T-helper 9 cell (primary cell): ENCODE measurements at places on chromosomes 5 and 9.

GRCh38 chr5:176491101-176491502 lies 42.9 kb downstream of the FAF2 start:
- no peak for DNase-seq

DNA sequence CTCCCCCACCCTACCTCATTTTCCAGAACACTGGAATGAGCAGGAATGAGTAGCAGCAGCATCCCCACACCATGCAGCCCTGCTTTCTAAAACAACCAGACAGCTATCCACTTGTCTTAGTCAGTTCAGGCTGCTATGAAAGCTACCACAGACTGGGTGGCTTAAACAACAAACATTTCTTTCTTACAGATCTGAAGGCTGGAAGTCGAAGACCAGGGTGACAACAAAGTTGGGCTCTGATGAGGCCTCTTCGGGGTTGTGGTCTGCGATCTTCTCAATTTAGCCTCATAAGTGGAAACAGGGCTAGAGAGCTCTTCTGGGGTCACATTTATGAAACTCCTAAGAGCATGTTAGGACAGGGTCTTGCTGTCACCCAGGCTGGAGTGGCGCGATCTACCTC lies 38.9 kb downstream of the LPAR1 start:
- DNase-seq = no peak

GRCh38 chr5:53339962-53340540 lies 140.4 kb upstream of the FST start:
- no peak for DNase-seq

GRCh38 chr9:126947529-126947928 lies 32.9 kb downstream of the RALGPS1 start:
- DNase-seq = no peak

GRCh38 chr9:33170464-33171415 lies 3.6 kb upstream of the B4GALT1 start:
- peak; percentile 12 for DNase-seq

DNA sequence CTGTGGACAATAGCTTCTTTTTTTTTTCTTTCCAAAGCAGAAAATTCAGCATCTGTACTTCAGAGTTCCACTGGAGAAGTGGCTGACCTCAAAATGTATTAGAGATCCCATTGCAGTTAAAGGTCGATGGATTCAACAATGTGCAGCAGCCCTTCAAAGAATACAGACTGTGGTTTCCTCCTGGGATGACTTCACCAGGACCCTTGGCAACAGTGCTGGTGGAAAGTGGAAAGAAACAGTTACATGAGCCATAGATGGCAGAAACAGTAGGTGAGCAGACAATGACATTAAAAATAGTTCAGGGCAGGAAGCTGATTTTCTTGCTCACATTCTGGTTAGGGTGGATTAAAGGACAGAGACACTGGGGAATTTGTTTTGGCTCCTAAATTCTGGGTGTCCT lies 62.4 kb downstream of the SLC28A3 start:
- no peak for DNase-seq

DNA sequence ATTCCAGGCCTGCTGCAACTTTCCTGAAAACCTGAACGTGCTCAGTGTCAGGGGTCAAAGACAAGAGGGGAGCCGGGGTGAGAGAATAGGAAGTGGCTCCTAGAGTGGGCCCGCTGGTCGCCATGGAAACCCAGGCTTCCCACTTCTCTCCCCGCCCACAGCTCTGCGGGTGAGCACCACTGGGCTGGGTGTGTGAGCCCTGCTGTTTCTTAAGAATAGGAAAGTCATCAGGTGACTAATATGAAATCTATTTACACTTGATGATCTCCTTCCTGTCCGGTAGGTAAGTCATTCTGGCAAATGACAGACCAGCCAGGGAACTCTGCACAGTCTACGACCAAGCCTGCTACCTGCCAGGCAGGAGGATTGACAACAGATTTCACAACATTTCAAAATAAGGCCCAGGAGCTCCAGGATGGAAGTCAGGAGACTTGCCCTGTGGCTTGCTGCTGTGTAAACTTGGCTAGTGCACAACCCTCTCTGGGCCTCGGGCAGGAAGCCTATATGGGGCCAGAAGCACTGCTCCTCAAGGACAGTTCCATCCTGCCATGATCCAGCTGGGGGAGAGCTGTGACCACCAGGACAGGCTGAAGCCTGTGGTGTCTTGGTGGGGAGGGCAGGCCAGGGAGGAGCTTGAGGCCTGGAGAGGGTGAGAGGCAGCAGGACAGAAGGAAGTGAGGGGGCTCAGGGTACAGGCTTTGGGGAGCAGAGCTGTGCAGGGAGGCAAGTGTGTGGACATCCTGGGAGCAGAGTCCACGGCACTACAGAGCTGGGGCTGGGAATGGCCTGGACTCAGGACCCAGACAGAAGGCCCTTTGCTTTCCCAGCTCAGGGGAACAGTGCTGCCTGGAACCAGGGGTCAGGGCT lies 60.6 kb downstream of the SHB start:
- no peak for DNase-seq
